ENCODE measurements at places on chromosomes 11 and 22.
A peak's percentile ranks its signal among the peaks of the same experiment; 100 is the strongest.

DNA sequence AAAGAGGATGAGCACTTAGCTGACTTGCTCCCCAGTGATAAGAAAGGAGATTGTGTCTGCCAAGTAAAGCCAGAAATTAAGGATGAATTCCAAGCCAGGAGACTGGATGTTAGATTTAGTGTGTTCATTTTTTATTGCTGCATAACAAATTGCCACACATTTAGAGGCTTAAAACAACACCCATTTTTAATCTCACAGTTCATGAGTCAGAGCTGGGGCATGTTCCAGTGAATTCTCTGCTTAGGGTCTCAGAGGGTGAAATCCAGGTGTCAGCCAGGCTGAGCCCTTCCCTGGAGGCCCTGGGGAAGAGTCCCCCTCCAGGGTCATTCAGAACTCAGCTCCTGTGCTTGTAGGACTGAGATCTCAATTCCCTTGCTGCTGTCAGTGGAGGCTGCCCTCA, 352.8 kb downstream of the BUD13 start:
- DNase-seq = no peak

DNA sequence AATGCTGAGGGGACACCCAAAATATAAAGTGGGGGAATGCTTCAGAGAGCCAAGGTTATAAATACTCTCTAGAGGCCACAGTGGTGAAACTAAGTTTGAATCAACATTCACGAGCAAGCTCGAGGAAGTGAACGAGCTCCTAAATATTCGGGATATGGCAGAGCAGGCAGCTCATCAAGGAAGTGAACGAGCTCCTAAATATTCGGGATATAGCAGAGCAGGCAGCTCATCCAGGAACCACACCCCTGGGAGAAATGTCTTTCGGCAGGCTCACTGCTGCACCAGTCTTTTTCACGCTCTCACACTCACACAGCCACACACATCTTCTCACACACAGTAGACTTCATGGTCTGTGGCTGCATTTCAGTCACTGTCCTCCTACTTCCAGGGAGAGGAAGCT, 787.5 kb downstream of the OPCML start:
- DNase-seq = no peak

- DNase-seq = no peak
Measured at GRCh38 chr11:111329306-111330204, 31.2 kb downstream of the POU2AF3 start.

GRCh38 chr22:38023045-38023444, 34.2 kb upstream of the PICK1 start:
- no peak for DNase-seq

GRCh38 chr22:22098457-22099193, 116.0 kb upstream of the TOP3B start:
- DNase-seq = no peak

- DNase-seq = no peak
Measured at GRCh38 chr11:95708681-95709080, 80.9 kb downstream of the FAM76B start.

GRCh38 chr11:104694259-104695064, 203.8 kb downstream of the CASP12 start:
- DNase-seq = no peak

GRCh38 chr11:100963375-100963774, 166.2 kb downstream of the PGR start:
- no peak for DNase-seq

DNA sequence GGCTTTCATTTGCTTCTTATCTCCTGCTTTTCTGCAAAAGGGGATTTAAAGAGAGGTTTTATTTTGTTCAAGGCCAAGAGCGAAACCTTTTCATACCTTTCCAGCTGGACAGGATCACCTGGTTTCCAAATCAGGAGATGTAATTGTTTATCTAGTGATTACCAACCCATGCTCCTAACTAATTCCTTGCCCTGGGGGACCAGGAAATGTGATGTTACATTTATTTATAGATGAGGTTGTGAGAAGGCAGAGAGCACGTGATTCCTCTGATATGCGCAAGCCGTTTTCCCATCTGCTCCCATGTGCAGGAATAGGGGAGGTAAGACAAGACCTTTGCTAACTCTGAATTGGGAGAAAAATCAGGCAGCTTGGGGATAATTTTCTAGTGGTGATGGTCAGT, 507.2 kb upstream of the LARGE1 start:
- DNase-seq = no peak

- no peak for DNase-seq
Measured at GRCh38 chr11:43359422-43359818, 700 bp downstream of the TTC17 start.

- DNase-seq = no peak
Measured at GRCh38 chr11:20087118-20087521, 73.2 kb downstream of the DBX1 start.

- no peak for DNase-seq
Measured at GRCh38 chr11:3052109-3052479, 5.1 kb downstream of the CARS1 start.

DNA sequence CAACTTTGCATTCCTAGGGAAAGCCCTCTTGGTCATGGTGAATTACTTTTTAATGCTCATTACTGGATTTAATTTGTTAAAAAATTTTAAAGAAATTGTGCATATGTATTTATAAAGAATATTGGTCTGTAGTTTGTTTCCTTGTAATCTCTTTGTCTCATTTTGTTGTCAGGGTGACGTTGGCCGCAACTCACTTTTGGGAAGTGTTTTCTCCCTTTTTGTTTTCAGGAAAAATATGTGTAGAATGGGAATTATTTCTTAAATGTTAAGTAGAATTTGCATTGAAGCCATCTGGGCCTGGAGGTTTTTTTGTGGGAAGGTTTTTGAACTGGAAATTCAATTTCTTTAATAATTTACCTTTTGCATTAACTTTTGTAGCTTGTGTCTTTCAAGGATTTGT, 149.1 kb downstream of the UVRAG start:
- no peak for DNase-seq

- DNase-seq = no peak
Measured at GRCh38 chr11:92083123-92083522, 141.5 kb upstream of the FAT3 start.

DNA sequence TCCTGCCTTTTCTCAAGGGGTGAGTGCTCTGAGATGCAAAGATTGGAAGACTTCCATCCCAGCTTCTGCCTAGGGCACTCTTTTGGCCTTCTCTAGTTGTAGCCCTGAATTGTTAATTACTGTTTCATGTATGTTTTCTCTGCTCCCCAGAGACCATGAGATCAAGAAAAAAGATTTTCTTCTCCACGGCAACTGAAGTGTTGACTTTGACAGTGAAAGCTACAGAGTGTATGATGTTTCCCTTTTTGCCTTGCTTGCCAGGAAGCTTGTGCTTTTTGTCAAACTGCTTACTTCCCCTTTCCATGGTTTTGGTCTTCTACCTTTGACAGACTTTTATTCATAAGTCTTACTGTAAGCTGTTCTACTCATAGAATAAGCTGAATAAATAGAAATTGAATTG, 23.3 kb upstream of the EIF3D start:
- DNase-seq = no peak

DNA sequence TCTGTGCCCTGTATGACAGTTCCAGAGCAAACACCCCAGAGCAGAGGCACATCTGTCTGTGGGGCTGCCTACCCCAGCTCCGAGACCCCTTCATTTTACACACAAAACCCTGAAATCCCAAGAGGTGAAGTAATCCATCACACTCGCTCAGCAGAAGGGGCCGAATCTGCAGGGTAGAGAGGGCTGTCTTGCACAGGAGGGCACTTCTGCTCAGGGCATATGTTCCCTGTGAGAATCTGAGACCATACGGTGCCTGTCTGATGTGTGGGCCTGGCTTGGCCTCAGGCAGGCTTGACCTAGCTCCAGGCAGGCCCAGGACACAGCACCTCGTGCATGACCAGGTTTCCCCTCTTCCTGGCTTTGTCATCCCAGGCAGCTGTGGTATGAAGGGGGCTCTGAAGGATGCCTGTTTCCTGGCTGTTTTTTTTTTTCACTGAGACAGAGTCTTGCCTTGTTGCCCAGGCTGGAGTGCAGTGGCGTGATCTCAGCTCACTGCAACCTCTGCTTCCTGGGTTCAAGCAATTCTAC, 37.2 kb downstream of the GRIK4 start:
- DNase-seq = no peak

DNA sequence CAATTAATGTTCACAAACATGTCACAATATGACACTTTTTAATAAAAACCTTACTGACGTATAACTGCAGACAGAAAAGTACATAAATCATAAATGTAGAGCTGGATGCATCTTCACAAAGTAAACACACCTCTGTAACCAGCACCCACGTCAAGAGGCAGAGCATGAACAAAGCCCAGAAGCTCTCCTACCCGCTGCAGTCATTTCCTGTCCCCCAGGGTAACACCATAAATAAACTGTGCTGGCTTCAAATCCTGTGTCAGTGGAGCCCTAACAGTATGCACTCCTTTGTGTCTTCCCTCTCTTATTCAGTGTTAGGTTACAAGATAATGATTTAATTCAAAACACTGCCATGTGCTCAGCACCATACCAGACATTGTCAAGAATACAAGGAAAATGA, 5.7 kb downstream of the SYT13 start:
- no peak for DNase-seq

- DNase-seq = no peak
Measured at GRCh38 chr11:115368616-115369015, 135.6 kb downstream of the CADM1 start.

DNA sequence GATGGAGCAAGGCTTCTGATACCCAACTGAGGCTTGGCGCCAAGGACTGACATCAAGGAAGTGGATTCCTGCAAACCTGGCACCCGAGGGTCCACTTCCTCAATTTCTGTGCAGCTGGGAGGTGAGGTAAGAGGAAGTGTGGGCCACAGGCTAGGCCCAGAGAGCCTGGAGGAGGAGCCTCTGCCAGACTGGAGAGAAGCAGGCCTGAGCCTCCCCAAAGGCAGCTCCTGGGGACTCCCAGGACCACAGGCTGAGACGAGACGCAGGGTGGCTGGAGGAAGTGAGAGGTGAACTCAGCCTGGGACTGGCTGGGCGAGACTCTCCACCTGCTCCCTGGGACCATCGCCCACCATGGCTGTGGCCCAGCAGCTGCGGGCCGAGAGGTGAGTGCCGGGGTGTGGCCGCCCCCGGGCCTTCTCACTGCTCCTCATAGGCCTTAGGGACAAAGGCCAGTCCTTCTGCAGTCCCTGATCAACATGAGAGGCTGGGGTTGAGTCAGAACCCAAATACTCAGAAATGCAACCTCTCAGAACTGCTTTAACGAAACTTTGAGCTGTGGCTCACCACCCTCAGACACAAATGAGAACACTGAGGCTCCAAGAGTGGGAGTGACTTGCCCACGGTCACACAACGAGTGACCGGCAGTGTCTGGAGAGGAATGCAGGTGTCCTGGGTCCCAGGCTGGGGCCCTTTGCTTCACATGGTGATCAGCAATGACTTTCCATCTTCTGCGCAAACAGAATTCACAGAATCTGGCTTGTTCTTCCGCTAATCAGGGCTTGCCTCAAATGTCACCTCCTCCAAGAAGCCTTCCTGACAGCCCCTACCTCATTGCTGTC, at the start of gene NCF4:
NCF4 (plus strand) TSS at position 186 of the 839 bp plus-strand sequence; CDS start at position 352, 166 bp downstream.
- DNase-seq = no peak

GRCh38 chr22:20464096-20464614, 26.5 kb upstream of the SCARF2 start:
- no peak for DNase-seq

GRCh38 chr22:44249376-44250147, 63.2 kb downstream of the SHISAL1 start:
- DNase-seq = no peak

- no peak for DNase-seq
Measured at GRCh38 chr11:44205352-44205751, 104.6 kb downstream of the ALX4 start.

DNA sequence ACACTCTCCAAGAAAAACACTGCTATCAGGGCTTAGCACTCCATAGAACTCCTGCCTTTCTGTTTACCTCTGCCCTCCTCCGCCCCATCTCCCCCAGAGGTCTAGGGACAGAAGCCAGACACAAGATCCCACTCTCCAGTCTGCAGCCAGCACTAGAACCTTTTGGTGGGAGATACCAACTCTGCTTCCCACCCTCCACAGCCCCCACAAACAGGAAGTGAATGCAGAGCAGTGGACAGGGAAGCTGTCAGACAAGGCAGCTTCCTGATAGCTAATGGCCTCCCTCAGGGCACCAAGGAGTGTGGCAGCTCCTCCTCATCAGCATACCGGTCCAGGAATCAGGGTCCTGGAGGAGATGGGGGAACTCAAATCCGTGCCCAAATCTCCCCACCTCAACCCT, 5.1 kb downstream of the SCN4B start:
- no peak for DNase-seq

GRCh38 chr11:22275600-22275999, 62.6 kb upstream of the SLC17A6 start:
- no peak for DNase-seq

DNA sequence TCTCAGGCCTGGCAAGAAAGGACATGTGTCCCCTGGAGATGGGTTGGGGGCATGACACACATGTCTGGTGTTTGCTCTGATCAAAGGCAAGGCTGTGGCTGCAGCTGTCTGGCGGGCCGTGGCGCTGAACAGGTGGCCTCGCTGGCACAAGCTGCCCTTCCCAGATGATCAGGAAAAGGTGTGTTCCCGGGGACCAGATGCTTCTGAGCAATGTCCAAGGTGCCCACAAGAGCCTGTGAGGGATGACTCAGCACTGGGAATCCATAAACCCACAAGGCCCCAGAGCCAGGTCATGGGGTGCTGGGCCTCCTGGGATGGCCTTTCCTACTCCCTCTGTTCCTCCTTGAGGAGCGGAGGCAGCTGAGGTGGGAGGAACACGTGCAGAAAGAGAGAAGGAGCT, 9.7 kb upstream of the LRP5 start:
- DNase-seq = no peak

GRCh38 chr22:36383110-36383581, 4.6 kb downstream of the MYH9 start:
- DNase-seq = no peak

- no peak for DNase-seq
Measured at GRCh38 chr22:46055911-46056545, 79.1 kb upstream of the WNT7B start.

DNA sequence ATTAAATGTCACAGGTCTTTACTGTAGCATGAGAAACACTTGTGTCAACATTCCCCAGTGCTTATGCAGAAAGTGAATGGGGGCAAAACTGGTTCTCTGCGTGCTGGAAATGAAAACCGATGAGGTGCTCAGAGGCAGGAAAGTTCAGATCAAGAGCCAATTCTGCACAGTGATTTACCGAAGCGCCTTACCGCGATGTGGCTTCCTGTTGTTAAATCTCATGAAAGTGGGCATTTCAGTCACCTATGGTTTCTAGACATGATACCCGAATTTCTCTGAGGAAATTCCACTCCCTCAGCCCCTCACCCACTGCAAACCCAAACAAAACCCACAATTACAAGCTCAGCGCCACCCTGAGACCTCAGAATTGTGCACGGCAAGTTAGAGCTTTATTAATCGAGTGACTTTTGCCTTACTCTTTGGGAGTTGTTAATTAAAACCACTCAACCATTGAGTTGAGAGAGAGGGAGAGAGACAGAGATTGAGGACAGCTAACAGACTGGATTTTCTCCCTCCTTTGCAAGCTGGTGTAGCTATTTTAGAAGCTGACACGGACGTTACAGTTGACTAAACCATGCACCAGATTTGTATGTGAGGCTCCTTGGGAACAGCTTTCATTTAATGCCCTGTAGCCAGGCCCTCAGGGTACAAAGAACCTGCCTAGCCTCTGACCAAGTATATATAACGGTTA, 196.4 kb downstream of the DBX1 start:
- peak; percentile 60 for DNase-seq

All from WERI-Rb-1 (cell line).